Activated effector memory CD4-positive, alpha-beta T cell treated with Interleukin-2 at 50 U/mL for 16 hours (primary cell): ENCODE measurements at places on chromosomes 5 and 9.

- no peak for DNase-seq
These were observed 49.4 kb downstream of the TGFBR1 start for GRCh38 chr9:99154356-99154755.

DNA sequence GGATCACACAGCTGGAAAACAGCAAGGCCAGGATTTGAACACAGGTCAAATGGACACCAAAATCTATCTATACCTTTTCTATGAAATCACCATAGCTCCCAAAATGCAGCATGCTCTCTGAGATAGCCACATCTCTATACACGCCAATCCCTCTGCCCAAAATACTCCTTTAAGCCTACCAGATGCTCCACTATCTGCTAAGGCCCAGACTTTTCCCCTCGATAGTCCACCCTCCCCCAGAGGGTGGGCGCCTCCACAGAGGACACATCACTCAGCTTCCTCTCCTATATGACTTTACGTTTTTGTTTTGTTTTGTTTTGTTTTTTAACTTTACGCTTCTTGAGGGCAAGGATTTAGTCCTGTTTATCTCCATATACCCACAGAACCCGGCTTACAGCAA, 46.8 kb downstream of the MTMR12 start:
- no peak for DNase-seq

DNA sequence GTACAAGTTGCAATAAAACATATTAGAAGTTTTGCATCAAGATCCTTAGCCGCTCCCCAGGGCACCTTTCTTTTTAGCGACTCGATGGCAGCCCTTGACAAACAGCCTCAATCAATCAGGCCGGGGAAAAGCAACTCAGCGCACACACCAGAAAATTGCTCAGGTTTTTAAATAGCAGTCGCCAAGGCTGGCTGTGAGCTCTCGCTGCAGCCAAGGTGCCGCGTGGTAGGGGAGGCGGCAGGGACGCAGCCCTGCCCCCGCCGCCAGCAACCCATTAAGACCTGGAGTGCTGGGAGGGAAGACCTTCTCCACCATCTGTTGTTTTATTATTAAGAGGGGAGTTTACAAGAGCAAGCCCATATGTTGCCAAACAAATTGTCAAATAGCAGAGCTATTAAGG, 22.6 kb downstream of the ASS1 start:
- DNase-seq, result no peak

GRCh38 chr9:136700304-136700703, 12.1 kb upstream of the DIPK1B start:
- no peak for DNase-seq

DNA sequence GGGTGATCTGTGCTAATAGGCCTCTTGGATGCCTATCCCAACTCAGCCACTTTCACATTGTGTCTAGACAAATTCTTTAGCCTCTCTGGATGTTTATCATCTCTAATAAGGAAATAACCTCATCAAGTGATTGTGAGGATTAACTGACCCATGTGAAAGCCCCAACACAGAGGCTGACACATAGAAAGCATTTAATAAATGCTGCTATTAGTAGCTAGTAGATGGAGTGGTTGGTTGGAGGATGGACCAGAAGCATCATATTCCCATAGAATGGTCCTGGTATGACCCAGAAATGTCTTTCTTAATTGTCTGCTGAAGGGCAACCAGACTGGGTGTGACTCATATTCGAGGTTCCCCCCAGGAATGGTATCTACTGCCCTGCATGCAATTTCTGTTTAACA, 124.4 kb downstream of the PIK3R1 start:
- DNase-seq, result no peak

DNA sequence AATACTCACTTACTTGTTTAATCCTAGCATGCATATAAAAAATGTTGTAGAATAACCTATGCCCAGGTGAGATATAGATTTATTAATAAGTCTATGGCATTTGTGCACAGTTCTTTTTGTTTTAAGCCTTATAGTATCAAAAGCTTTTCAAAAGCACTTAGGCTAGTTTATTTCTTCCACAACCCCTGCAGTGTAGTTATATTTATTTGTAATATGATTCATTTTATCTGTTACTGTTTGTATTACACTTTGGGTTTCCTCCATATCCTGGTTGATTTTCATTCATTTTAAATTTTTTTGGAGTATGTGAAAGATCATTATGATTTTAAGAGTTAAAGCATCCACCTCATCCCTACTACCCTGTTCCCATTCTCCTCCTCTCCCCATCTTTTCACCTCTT, 18.8 kb upstream of the ARHGEF28 start:
- DNase-seq, result no peak

DNA sequence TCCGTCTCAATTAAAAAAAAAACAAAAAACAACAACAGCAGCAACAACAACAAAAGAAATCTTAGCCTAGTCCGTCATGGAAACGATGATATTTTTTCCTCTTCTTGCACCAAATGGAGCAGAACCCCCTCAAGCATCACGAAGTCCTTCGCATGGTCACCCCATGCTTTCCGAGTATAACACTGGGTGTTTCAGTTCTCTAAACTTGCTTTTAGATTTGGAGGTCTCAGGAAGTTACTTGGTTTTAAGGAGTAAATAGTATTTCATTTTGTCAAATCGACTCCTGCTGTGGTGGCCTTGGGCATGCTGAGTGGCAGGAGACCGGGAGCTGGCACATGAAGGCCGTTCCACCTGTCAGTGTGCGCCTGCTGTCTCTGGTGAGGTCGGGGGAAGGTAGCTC, 118.5 kb upstream of the CACNA1B start:
- DNase-seq, result no peak

DNA sequence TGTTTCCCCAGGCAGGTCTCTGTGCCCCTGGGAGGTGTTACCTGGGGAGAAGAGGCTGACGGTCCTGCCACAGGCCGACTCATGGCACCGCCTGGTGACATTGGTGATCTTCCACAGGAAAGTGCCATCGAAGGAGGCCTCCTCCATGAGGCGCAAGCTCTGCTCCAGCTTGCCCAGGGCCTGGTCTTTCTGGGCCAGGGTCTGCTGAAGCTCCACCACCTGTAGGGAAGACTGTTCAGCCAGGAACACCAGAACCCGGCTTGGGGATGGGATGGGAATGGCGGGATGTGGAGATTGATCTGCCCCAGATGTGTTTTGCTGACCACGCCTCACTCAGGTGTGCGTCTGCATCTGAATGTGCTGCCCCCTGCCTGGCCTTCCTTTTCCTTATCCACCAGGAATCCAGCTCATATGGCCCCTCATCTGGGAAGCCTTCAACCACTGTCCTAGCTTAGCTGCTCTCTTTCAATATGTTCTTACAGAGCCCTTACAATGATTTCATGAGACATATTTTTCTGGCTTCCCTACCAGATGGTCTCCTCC, 15.2 kb downstream of the TRAF1 start:
- DNase-seq, result no peak

DNA sequence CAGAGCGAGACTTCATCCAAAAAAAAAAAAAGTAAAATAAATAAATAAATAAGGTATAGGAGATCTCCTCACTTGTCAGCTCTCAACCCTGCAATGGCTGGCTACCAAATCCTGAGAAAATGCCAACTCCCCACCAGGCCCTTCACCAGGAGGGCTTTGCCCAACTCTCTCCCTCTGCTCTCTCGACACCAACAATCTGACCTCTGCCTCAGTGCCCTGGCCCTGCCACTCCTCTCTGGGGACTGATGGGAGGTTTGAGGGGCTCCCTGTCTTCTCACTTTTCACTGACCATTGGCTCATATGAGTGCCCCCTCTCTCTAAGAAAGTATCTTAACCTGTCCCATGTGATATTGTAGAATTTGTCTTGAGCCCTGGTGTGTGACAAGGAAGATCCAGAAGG, 52.6 kb upstream of the SH3PXD2B start:
- DNase-seq, result no peak

- DNase-seq, result no peak
These were observed 79.7 kb upstream of the ICE1 start for GRCh38 chr5:5342784-5343183.

DNA sequence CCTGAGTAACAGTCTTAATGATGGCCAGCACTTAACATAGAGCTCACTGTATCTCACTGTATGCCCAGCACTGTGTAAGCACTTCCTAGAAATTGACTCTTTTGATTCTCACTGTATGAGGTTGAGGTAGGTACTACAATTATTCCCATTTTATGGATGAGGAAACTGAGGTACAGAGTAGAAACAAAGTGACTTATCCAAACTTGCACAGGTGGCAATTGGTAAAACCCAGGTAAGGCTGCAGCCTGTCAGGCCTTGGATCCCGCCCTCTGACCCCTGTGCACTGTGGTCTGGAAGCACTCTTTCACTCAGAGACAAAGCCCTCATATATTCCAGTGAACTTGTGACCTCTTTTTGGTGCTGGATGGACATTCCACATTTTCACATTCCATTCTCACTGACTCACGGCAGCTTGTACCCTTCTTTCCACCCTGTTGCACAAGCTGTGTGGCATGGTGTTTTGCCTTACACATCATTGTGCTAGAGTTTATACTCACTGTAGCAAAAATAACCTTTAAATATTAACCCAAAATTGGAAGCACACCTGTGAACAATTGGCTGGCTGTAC, 21.7 kb downstream of the ANKRD55 start:
- no peak for DNase-seq

GRCh38 chr9:19748278-19749126, 40.3 kb downstream of the SLC24A2 start:
- no peak for DNase-seq

GRCh38 chr5:149714877-149715502, 15.1 kb upstream of the PPARGC1B start:
- DNase-seq, result no peak

DNA sequence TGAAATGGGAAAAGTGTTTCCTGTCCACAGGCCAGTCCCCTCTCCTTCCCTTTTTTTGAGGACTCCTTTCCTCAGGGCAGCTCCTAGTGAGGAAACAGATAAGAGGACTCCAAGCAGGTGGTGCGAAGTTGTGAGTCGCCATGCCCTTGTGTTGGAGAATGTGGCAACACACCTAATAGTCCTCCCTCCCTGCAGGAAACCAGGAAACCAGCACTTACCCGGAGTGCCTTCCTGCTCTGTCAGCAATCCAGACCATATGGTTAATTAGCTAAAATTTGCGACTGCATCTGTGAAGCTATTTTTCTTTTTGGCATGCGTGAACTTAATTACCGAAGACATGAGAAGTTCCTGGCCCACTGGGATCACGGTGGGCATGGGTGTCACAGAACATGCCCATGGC, 69.9 kb downstream of the TRIM32 start:
- DNase-seq, result no peak

GRCh38 chr5:95641741-95642220, 4.8 kb upstream of the RFESD start:
- DNase-seq, result no peak

- no peak for DNase-seq
These were observed 2.5 kb downstream of the CD14 start for GRCh38 chr5:140630292-140631035.

DNA sequence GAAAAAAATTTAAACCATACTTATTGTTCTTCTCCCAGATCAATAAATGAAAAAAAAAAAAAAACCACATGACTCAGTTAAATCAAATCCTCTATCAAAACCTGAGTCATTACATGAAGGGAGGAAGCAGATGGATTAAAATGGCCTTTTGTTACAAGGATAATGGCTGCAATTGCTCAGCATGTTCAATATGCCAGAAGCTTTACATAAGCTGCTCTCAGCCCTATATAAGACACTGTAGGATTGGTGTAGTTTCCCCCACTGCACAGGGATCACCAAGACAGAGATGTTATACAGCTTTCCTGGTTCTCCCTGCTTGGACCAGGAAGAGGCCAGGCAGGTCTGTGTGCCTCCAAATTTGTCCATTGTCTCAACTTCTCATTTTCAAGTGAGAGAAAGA, 101.6 kb upstream of the MAP1B start:
- DNase-seq, result no peak

GRCh38 chr9:100216178-100216787, 117.2 kb downstream of the INVS start:
- peak; percentile 24 for DNase-seq

GRCh38 chr9:68970151-68970550, 43.8 kb downstream of the PRKACG start:
- no peak for DNase-seq

GRCh38 chr5:140312791-140313189, 9.9 kb upstream of the PFDN1 start:
- DNase-seq, result no peak

DNA sequence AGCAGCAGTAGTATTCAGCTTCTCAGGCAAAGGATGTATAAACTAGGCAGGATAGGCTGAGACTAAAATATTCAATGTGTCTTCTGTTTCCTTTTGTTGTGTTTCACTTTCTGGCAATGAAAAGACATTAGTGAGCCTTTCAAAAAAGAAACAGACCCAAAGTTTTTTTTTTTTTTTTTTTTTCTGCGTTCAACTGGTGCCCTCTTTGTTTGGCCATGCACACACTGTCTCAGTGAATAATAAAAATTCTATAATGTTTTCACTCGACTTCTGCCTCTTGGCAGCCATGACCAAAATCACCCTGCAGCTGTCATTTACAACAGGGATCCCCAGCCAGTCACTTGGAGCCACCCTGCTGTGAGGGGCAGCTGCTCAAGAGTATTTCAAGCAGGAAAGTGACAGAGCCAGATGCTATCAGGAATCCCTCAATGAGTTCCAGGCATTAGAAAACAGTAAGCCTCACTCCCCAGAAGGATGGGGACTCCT, 44.0 kb upstream of the MAN2A1 start:
- DNase-seq, result no peak

DNA sequence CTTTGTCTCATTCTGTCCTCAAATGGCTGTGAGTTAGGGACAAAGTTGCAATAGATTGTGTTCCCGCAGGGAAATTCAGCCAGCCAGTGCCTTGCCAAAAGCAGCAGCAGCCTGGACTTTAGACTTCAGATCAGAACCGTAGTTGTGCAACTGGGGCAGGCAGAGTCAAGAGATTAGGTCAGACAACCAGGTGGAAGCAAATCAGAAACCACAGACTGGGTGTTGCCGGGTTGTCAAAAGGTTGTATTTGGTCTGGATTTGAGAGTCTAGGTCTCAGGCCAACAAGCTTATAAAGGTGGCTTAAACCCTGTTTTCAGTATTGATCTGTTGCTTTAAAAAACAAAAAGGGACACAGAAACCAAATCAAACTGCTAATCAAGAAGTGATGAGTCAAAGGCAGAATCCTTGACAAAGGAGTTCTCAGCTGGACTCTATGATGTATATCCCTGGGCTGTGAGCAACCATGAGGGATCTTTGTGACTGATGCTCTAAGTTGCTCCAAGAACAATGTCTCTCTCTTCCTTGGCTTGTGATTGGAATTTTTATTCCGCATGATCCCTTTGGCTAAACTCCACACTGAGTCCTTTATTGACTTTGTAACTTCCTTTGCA, 20.9 kb downstream of the RFK start:
- DNase-seq, result no peak
